ENCODE measurements at places on chromosomes 2 and 18.

DNA sequence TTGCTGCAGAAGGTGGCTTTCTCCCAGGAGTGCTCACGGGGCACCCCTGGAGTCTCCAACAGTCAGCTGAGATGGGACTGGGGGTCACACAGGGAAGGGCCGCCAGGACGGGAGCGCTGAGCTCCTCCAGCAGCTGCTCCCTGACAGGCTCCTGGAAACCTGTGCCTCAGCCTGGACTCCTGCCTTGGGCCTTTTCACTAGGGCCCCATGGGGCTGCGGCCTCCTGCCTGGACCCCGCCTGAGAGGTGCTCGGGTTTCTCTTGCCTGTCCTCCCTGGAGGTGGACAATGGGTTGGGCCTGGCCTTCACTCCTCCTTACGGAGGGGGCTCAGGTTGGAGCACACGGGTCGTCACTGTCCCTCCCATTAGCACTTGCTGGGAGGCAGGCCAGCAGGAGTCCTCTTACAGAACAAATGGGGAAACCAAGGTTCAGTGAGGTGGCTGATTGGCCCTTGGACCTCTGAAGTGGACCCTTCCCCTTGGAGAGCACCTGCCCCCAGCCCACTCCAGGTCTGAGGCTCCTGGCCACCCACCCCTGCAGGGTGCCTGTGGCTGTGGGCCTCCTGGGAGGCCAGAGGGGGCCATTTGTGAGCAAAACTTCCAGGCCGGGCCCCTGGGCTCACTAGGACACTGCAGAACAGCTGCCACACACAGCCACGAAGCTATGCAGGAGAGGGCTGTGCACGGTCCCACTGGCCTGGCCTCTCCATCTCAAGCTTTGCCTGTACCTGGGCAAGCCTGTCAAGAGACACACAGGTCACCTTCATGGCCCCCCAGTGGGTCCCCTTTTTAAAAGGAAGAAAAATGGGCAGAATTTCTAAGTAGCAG, 57.1 kb upstream of the ODC1 start:
- no peak for DNase-seq
- H3K4me1 ChIP-seq, result no peaks in the 10 kb centered on the region
- H3K4me3 ChIP-seq, result no peak overlapping the region
- no peak overlapping the region for H3K27ac ChIP-seq
- no peaks in the 10 kb centered on the region for H3K36me3 ChIP-seq

GRCh38 chr2:2027271-2027670, 283.0 kb upstream of the PXDN start:
- no peak for DNase-seq
- no peaks in the 10 kb centered on the region for H3K4me1 ChIP-seq
- no peaks in the 10 kb centered on the region for H3K36me3 ChIP-seq

- no peak for DNase-seq
- no peaks in the 10 kb centered on the region for H3K4me1 ChIP-seq
- H3K27ac ChIP-seq, result no peak overlapping the region
- H3K36me3 ChIP-seq, result no peaks in the 10 kb centered on the region
Observed at GRCh38 chr2:75311993-75312392, 112.7 kb upstream of the TACR1 start.

GRCh38 chr2:101679037-101679726, 18.3 kb upstream of the MAP4K4 start:
- no peaks in the 10 kb centered on the region for H3K4me1 ChIP-seq
- DNase-seq, result no peak
- no peak overlapping the region for H3K27ac ChIP-seq
- no peak overlapping the region for H3K4me3 ChIP-seq
- no peaks in the 10 kb centered on the region for H3K36me3 ChIP-seq

- no peaks in the 10 kb centered on the region for H3K36me3 ChIP-seq
- H3K4me1 ChIP-seq, result no peaks in the 10 kb centered on the region
- no peak overlapping the region for H3K27ac ChIP-seq
- H3K4me3 ChIP-seq, result no peak overlapping the region
Observed at GRCh38 chr2:232898592-232899543, 28.8 kb downstream of the SNORC start.

DNA sequence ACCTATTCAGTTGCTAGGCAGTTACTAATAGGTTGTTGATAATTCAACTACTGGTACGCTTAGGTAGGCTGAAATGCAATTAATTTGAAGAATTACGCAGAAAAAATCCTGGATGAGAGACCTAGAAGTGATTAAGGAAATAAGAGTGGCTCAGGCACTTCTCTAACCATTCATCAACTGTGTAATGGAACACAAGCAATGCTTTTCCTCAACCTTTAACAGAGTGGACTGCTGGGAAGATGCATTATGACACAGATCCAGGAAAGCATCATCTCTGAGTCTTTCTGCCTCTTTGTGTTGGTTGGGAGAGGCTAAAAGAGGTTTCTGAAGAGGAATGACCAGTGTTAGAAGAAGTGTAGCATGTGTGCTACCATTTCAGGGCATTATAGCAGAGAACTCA, 992.2 kb downstream of the TSN start:
- H3K4me3 ChIP-seq, result no peak overlapping the region
- no peaks in the 10 kb centered on the region for H3K4me1 ChIP-seq
- no peaks in the 10 kb centered on the region for H3K36me3 ChIP-seq

DNA sequence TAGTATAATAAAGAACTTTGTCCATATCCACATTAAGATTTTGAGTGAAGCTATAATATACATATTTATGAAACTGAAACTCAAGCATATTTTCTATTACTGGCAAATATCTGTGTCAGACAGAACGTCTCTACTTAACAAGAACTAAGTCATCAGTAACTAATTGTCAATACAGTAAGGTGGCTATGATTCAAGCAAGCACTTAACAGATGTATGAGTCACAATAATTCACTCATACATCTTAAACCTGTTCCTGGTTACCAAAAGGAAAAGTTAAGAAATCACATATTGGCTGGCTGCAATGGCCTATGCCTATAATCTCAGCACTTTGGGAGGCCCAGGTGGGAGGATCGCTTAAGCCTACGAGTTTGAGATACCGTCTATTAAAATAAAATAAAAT, 96.0 kb downstream of the SOS1 start:
- H3K4me1 ChIP-seq, result peaks cover 29% of the 10 kb centered on the region
- peak overlapping the region; percentile 38 for H3K27ac ChIP-seq
- H3K27me3 ChIP-seq, result no peaks in the 10 kb centered on the region
- H3K36me3 ChIP-seq, result peaks cover 10% of the 10 kb centered on the region

DNA sequence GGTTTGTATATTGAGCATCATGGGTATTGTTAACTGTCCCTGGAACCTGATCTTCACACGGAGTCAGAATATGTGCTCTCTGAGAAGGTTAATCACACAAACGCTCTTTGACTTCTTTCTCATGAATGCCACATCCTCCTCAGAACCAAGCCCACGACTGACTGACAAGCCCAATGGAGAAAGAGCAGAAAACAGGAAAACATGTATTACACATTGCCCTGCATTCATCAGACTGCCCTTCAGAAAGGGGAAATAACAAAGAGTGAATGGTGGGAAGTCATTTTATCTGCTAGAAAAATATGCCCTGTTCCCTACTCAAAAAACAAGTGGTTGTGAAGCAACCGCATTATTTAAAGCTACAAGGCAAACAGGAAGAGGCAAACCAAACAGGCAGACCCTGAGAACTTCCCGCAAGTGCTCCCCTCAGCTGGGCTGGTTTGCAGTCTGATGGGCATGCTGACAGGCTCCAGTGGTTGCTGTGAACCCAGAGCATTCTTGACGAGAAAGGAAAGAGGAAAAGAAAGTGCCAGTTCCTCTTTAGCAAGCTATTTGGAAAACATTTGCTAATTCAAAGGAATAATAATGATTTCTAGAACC, 172.9 kb upstream of the SETBP1 start:
- H3K4me3 ChIP-seq, result no peak overlapping the region
- DNase-seq, result peak; percentile 66
- no peaks in the 10 kb centered on the region for H3K27me3 ChIP-seq
- no peak overlapping the region for H3K27ac ChIP-seq

DNA sequence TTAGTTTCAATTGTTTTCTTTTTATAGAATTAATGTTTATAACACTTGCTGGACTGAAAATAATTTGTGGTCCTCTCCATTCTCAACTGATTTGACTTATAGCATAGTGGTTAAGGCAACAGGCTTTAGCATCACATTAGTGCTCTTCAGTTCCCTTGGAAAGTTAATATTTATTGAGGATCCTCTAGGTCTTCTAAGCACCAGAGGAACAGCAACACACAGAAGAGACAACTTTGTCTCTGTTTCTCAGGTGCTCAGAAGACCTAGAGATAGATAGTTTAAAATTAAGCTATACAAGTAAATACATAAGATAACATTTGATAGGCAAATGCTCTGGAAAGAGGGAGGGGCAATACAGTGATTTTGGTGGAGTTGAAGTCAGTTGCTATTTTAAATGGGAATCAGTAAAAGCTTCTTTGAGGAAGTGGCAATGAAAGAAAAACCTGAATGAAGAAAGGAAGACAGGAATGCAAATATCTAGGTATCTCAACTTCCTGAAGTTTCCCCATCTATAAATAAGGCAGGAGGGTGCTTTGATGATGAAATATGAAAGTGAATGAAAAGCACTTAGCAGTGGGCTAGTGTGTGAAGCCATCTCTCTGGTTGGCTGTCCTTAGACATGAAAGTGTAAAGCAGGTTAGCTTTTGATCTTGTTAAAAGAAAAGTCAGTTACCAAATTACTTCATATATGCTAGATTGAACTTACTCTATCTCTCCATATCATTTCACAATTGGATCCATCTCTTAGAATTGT, 7.9 kb downstream of the NEUROD1 start:
- DNase-seq, result no peak
- H3K27me3 ChIP-seq, result no peaks in the 10 kb centered on the region
- no peaks in the 10 kb centered on the region for H3K4me1 ChIP-seq
- H3K4me3 ChIP-seq, result no peak overlapping the region
